HuH-7 (cell line): ENCODE measurements at places on chromosomes 5 and 9.

- no peak for DNase-seq
Observed at GRCh38 chr9:26687421-26687820, 205.2 kb downstream of the CAAP1 start.

GRCh38 chr5:14859980-14860379 is 11.6 kb downstream of the ANKH start:
- no peak for DNase-seq

DNA sequence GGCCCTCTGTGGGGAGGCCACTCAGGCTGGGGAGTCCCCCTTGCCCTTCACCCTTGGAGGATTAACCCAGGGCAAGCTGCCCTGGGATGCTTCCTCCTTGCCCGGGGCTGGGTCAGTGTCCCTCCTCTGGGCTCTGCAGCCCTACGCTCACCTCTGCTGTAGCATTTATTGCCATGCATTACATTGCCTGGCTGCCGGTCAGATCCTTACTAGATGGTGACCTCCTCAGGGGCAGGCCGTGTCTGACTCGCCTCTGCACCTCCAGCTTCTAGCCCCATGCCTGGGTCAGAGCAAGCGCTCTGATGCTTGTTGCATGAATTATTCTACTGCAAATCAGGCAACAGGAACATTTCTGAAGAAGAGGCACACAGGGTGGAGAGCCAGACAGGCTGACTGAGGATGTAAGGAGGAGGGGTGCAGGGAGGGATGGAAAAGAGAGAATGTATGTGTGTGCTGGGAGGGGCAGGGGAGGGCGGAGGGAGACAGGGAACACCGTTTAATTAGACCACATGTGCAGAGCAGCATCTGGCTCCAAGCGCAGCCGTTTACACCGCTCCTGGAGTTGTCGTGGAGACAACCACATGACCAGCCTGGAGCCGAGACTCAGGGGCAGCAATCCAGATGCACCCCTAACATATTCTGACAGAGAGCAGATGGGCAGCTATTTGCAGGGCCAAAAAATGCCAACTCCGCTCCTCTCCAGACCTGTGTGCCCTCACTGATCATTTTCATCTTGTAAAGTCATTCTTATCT is 117.0 kb downstream of the CRB2 start:
- no peak for DNase-seq

GRCh38 chr5:55959208-55959607 is 35.6 kb downstream of the IL6ST start:
- no peak for DNase-seq

- no peak for DNase-seq
Observed at GRCh38 chr5:32100691-32101302, 73.3 kb downstream of the GOLPH3 start.

DNA sequence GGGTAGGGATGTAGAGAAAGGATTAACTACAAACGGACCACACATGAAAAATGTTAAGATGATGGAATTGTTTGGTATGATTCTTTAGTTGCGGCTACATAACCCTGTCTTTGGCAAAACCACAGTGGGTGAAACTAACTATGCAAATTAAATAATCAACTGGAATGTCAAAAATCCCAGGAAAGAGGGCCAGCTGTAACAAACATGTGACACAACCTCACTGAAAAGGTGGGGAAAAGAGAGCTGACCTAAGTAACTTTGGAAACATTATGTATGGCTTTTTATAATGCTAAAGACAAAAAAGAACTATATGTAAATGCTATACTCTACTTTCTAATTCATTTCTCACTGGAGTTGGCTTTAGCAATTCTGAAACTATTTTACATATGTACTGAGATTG is 252.0 kb downstream of the MRPS30 start:
- no peak for DNase-seq

GRCh38 chr5:142395334-142395733 is 70.5 kb upstream of the SPRY4 start:
- no peak for DNase-seq

DNA sequence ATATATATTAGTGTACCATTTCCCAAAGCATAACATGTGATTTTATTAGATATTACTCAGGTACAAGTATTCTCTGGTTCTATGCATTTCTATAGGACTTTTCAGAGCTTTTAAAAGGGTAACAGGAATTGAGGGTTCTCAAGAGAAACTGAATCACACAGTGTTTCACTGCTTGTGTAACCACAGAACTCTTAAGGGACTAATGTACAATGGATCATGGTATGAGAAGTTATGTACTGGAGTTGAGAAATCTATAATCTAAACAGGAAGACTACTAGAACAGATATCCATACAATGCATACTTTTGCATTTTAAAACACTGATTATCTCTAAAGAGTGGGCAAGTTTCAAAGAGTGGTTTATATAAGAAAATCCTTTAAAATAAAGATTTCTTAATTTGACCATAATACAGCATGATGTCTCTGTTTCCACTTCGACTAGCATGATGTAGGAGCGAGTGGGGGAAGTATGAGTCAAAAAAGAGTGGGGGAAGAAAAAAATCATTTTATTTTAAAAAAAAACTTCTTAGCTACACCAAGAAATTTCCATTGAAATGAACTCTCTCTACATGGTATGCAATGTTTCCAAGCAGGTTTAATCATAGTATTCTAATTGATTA is 183.5 kb downstream of the RFX3 start:
- no peak for DNase-seq

DNA sequence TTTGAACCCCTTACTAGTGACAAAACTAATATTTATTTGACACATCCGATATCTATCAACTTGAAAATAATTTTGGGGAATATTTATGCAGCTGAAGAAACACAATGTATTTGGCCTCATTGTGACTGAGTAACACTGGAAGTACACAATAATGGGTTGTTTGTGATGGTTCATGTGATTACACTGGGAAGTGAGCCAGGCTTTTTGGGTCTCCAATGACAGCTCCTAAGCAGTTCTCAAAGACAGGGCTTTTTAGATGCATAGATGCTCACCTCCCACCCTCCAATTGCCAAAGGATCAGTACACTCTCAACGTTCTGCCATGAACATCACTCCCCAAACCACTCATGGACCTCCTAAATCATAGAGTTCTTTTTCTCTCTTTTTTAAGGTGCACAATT is 170.0 kb downstream of the SLC24A2 start:
- no peak for DNase-seq

GRCh38 chr5:169716287-169716686 is 79.2 kb downstream of the DOCK2 start:
- no peak for DNase-seq

DNA sequence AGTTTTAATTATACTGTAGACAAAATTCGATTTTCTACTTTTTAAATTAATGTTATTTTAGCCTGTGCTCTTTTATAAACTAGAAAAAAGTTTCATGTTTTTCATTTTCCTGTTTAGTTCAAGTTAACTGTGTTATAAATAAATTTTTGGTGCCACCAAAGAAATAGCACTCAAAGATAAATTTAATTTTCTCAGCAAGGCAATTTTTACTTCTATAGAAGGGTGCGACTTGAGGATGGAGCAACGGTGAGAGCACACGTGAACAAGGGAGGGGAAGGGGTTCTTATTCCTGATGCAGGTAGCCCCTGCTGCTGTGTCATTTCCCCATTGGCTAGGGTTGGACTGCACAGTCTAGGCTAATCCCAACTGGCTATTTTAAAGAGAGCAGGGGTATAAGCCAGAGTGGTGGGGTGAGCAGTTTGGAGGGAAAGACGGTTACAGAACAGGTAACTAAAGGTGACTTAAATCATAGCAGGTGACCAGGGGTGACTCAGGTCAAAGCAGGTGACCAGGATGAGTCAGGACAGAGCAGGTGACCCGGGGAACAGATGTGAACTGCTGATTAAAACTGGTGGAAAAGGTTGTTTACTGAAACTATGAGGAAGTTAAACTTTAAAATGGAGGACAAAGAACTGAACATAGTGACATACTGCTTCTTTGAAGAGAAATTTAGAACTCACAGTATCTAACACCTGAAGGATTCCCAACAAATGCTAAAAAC is 104.6 kb upstream of the GPBP1 start:
- DNase-seq = no peak

- DNase-seq = no peak
Observed at GRCh38 chr9:127493592-127494303, 42.4 kb downstream of the LRSAM1 start.

DNA sequence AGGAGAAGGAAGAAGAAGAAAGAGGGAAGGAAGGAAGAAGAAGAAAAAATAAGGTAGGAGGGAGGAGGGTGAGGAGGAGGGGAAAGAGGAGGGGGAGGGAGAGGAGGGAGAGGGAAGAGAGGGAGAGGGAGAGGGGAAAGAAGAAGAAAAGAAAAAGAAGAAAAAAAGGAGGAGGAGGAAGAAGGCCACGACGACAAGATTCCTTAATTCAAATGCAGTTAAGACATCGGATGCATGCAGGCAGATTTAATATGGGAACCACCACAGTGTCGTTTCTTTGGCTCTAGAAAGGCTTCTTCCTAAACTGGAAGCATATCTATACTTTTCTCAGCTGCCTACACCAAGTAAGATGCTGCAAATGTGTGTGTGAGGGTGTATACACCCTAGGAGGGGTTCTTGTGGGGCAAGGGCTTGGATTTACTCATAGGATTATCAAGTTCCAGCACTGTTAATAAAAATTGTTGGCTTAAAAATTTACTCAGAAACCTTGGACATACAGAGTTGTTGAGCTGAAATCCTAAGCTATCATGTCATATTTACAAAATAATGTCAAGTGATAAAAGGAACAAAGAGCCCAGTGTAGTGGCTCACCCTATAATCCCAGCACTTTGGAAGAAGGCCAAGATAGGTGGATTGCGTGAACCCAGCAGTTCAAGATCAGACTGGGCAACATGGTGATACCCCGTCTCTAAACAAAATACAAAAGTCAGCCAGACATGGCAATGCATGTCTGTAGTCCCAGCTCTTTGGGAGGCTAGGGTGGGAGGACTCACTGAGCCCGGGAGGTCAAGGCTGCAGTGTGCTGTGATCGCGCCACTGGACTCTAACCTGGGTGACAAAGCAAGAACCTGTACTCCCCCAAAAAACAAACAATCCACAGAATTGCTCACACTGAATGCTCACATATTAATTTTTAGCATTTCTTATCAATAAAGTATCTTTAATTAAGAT is 108.5 kb downstream of the UBAP2 start:
- peak; percentile 65 for DNase-seq

DNA sequence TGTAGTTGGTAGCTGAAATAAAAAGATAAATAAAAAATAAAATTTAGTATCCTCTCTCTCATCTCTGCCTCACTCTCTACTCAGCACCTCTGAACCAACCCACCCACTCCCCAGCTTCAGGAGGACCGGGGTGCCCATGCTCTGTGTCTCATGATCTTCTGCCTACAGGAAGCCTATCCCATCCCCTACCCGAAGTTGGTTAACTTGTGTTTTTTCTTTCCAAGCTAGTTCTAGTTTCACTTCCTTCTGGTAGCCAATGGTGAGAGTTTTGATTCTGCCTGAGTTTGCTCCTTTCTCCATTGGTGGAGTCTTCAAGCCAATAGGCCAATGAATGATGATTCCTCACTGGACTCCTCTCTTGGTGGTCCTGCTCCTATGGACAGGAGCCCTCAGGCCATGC is 32.1 kb downstream of the SNX24 start:
- no peak for DNase-seq

- peak; percentile 38 for DNase-seq
Observed at GRCh38 chr5:34586117-34586885, 69.8 kb upstream of the RAI14 start.

DNA sequence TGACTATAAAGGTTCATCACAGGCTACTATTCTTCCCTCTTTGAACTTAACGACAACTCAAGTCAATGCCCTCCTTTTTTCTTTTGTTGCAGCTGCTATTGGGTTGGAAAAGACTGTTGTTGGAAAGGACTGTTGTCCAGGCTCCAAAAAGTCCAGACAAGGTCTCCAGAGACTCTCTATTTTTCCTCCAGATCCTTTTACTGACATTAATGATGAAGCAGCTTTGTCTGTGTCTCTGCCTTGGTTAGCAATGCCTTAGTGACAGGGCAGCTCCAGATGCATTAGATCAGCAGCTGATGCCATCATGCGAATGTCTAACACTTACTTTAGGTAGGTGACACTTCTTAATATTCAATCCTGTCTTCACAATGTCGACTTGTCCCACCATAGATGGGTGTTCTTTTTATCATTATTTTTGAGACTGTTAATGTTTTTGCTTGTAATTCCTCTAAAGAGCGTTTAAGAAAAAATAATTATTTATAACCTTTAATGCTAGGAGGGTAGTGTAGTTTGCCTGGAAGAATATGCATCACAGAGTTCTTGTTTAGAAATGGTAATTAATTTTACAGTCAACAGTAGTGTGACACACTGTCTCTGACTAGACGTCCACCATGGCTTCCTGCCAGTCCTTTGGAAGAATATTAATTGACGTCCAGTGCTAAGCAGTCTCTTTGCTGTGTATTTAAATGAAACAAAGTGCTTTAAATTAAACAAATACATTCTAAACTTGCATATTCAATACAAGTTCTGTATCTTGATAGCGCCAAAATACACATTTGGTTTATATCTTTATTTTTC is 492.2 kb downstream of the NR2F1-AS1 start:
- DNase-seq = no peak

- DNase-seq = no peak
Observed at GRCh38 chr5:58893551-58893950, 310.7 kb downstream of the RAB3C start.

DNA sequence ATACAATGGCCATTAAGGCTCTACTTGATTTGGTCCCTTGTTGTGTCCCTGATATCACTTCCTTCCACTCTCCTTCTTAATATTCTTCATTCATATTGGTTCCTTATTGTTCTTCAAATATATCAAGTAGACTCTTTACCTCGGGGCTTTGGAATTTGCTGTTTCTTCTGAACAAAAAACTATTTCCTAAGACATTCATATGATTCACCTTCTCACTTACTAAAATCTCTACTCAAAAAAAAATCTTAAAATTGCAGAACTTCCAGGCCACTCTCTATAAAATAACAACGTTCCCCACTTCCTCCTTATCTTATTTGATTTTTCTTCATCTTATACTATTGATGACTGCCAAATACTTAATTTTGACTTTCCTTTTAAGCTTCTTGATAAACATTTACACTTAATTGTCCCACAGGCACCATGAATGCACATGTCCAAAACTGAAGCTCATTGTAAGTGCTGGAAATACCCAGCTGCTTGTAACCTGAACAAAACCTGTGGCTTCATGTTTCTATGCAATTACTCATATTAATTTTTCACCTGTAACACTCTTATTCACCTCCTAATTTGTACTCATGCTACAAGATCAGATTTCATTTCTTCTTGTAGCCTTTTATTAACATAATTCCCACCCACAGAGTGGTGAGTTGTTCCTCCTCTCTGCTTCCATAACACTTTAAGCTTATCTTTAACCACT is 58.4 kb upstream of the NUDT12 start:
- DNase-seq = no peak

DNA sequence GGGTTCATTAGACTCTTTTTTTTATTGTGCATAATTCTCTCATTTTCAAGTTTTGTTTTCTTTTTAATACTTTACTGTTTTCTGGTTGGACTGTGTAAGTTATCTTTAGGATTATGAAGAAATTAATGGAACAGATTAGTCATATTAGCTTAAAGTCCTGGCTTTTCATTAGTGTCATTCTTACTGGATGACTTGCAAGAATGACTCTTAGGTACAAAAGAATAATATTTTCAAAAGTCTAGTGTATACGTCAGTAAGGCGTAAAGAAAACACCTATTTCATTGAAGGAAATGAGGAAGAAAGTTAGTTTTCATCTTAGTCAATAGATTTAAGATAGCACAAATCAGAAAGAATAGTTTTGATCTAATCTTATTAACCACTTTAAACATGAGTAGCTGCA is 20.4 kb downstream of the UHRF2 start:
- no peak for DNase-seq

GRCh38 chr9:6184749-6185645 is 30.6 kb upstream of the IL33 start:
- DNase-seq = no peak

GRCh38 chr9:129649726-129650679 is 8.1 kb upstream of the ASB6 start:
- no peak for DNase-seq

- no peak for DNase-seq
Observed at GRCh38 chr9:137987244-137988030, 109.9 kb downstream of the CACNA1B start.
